ENCODE measurements at places on chromosomes 6 and 20. TPM values are rescaled to one million over a fixed set of nuclear protein-coding genes. Genes with fewer than 3 reads are reported as not detected.

- H3K4me3 ChIP-seq, result peak overlapping the region; percentile 66
- no peaks in the 10 kb centered on the region for H3K27me3 ChIP-seq
- H3K27ac ChIP-seq, result peak overlapping the region; percentile 59
- no peak for DNase-seq
Measured at GRCh38 chr20:24147961-24148360, 159.4 kb upstream of the GGTLC1 start.

- H3K4me1 ChIP-seq, result no peaks in the 10 kb centered on the region
- no peak overlapping the region for H3K27ac ChIP-seq
- H3K36me3 ChIP-seq, result no peaks in the 10 kb centered on the region
- no peak for DNase-seq
Measured at GRCh38 chr6:4336084-4336483, 200.7 kb upstream of the ECI2 start.

- H3K36me3 ChIP-seq, result no peaks in the 10 kb centered on the region
- peaks cover 1% of the 10 kb centered on the region for H3K27me3 ChIP-seq
- DNase-seq, result no peak
- no peak overlapping the region for H3K27ac ChIP-seq
- no peaks in the 10 kb centered on the region for H3K4me1 ChIP-seq
Measured at GRCh38 chr6:150730801-150731457, 131.2 kb downstream of the PLEKHG1 start.

DNA sequence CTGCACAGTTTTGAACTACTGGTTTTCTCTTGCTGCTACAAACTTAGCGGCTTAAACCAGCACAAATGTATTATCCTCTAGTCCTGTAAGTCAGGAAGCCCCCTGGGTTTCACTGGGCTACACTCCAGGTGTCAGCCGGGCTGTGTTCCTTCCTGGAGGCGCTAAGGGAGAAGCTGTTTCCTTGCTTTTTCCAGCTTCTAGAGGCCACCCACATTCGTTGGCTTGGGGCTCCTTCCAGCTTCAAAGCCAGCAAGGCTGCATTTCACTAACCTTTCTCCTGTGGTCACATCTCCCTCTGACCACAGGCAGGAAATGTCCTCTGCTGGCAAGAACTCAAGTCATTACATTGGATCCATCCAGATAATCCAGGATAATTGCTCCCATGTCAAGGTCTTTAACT is 350.6 kb upstream of the PLCB4 start:
- no peak for DNase-seq
- no peaks in the 10 kb centered on the region for H3K36me3 ChIP-seq
- H3K4me1 ChIP-seq, result no peaks in the 10 kb centered on the region
- H3K4me3 ChIP-seq, result no peak overlapping the region
- no peaks in the 10 kb centered on the region for H3K27me3 ChIP-seq

DNA sequence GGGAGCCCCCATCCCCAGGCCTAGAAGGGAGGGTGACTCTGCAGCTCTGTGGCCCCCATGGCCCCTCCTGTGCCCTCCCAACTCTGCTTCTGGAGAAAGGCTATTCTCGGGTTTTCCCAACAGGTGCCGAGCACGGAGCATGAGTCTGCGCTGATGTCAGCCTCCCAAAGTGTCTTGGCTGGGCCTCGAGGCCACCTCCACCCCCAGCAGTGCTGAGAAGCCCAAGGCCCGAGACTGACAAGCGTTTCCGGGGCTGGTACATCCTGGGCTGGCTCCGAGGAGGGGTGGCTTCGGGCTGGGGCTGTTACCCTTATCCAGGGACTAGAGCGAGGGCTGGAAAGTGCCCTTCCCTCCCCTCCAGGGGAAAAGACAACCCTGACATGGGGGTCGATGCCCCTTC is 60.2 kb upstream of the GATA5 start:
- no peak overlapping the region for H3K4me3 ChIP-seq
- H3K27me3 ChIP-seq, result no peaks in the 10 kb centered on the region
- H3K27ac ChIP-seq, result no peak overlapping the region
- no peaks in the 10 kb centered on the region for H3K4me1 ChIP-seq

Gene VSTM2L
- total RNA-seq, result 0.75 TPM

Gene C6orf15
- total RNA-seq, result not detected

All from natural killer cell treated with Interleukin-12 subunit alpha and Interleukin-12 subunit beta and Interleukin-15 and Interleukin-18, amount 100 ng/mL, for 72 hours (primary cell).